ENCODE measurements at places on chromosomes 2 and 18.

GRCh38 chr2:217553679-217554078 lies 449.1 kb downstream of the TNS1 start:
- no peak for DNase-seq

DNA sequence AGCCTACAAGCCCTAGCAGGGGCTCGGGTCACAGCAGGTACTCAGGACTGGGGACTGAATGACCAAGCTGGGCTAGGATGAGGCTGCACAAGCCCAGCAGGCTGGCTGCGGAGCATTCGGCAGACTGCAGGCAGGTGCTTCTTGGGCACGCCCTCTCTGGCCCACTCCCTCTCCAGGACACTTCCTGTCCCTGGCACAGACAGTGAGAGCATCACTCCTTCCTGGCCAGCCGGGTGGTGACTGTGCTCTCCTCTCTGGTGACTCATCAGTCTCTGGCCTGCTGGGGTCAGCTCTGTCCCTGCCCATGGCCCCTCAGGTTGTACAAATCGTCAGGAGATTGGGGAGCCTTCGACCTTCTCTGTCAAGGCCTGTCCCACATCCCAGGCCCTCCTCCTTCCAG lies 22.5 kb downstream of the C1QL2 start:
- no peak for DNase-seq

- DNase-seq: no peak
Observed at GRCh38 chr2:143176606-143177005, 47.4 kb downstream of the ARHGAP15 start.

DNA sequence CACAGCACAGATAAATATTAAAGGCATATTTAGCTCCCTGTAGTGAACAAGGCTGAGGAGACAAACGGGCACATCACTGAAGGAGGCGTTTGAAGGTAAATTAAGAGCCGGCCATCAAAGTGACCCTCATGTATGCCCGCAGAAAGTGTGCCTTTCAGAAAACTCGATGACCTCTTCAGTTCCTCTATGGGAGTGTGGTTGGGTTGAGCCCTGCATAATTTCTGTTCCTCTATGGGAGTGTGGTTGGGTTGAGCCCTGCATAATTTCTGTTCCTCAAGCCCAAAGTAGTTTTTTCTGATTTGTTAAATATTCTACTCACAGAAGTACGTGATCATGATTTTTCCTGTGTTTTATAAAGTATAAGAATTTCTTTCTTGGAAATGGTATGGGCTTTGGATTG lies 568.5 kb downstream of the TSN start:
- DNase-seq: no peak

DNA sequence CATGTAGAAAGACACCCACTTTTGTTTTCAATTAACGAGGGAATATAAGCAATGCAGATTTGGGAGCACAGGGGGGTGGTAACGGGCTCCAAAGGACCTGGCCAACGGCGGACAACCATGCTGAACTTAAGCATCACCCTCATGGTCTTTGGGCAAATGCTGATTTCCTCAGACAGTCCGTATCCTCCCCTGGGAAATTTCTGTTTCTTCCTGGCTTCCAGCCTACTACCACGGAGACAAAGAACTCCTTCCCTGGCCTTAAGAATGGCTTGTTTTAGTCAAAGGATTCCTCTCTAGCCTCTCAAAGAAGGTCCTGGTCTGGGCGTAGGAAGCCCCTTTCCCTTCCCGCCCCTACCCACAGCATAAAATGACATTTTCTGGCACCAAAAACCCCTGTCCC lies 34.3 kb downstream of the EN1 start:
- DNase-seq: no peak

DNA sequence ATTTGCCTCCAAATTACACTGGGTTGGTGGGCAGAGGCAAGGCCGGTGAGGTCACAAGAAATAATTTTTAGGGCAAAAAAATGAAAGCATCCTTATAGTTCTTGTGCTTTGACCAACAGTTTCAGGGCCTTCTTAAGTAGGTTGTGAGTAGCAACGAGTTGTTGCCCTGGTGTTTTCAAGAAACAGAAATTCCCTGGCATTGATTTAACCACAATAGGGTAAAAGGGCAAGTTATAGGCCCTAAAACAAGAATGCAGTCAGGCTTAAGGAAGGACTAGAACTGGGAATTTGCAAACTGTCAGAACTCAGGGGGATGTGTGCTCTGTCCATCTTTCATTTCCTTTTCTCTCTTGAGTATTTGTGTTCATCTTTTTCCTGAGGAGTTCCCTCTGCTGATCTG lies 46.1 kb upstream of the STPG4 start:
- no peak for DNase-seq

GRCh38 chr2:216971593-216971992 lies 111.7 kb upstream of the TNP1 start:
- DNase-seq: no peak

GRCh38 chr2:177075254-177075653 lies 137.3 kb upstream of the HNRNPA3 start:
- DNase-seq: no peak
